ENCODE measurements at places on chromosomes 6 and 20. TPM values are rescaled to one million over a fixed set of nuclear protein-coding genes. Genes with fewer than 3 reads are reported as not detected.

Gene ENPP3
- total RNA-seq = under 0.01 TPM

Gene HLA-DRA
- total RNA-seq = 5.8 TPM

Gene OR2H1
- not detected for total RNA-seq

Gene NANP
- 11.2 TPM for total RNA-seq

Gene SLC17A3
- total RNA-seq = not detected

Gene EPPIN
- not detected for total RNA-seq

Gene HLA-DOA
- 2.4 TPM for total RNA-seq
